SK-MEL-5 (cell line): ENCODE measurements at places on chromosomes 1 and 21.

GRCh38 chr1:40847023-40847745, 15.0 kb downstream of the CITED4 start:
- DNase-seq = peak; percentile 54

GRCh38 chr1:31848381-31848897, 32.6 kb upstream of the SPOCD1 start:
- DNase-seq = no peak

DNA sequence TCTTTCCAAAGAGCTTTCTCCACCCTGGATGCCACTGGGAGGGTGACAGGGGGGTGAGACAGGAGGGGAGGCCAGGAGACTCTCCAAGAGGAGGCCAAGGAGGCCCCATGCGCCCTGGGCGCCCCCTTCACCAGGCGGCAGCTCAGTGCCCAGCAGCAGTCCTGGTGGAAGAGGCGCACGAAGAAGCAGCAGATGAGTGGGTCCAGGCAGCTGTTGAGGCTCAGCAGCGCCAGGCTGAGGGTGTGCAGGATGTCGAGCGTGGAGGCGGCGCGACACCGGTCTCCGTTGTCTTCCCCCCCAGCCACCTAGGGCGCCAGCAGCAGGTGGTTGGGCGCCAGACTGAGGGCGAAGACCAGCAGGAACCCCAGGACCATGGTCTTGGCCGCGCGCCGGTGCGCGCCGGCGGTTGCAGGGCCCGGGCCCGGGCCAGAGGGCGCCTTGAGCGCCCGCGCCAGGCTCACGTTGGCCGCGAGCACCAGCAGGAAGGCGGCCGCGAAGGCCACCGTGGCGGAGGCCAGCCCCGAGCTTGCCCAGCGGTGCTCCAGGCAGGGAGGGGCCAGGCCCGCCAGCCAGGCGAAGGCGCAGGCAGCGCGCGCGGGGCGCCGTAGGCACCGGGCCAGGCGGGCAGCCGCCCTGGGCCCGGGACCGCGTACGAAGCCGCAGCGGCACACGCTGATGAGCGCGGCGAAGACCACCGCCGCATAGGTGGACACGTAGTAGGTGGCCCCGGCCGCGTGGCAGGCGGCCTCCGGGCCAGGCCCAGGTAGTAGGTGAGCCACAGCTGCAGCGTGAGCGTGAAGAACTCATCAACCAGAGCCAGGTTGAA, 8.6 kb downstream of the TMEM35B start:
- no peak for DNase-seq

DNA sequence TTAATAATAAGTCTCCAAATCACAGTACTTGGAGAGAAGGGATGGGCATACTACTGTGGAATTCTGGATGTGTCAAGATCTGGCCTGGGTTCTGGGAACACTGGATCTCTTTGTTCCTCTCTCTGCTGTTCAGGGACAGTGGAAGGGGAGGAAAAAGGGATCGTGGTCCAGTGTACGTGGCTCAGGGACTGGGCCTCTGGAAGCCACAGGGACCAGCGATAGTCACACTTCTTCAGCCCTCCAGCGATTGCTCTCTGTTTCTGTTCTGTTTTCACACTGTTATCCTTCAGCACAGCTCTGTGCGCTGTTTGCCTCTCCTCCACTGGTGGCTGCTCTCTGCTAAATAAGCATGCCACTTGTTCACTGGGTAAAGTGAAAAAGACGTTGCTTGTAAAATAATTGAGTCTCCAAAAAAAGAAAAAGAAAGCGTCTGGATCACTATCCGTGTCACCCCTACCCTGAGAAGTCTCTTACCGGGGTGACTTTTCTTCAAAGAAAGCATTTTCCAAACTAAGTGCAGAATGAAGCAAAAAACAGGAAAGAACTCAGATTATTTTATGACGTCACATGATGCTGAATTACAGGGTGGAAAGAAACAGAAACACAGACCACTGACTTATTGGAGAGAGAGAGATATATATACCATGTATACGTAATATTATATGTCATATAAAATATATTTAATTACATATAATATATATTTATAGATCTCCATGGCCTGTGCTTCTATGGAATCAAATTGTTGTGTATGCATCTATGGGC, 279.4 kb downstream of the RGS7 start:
- DNase-seq = peak; percentile 2

- DNase-seq = no peak
These were observed 5.5 kb upstream of the TBX15 start for GRCh38 chr1:118993700-118994026.

DNA sequence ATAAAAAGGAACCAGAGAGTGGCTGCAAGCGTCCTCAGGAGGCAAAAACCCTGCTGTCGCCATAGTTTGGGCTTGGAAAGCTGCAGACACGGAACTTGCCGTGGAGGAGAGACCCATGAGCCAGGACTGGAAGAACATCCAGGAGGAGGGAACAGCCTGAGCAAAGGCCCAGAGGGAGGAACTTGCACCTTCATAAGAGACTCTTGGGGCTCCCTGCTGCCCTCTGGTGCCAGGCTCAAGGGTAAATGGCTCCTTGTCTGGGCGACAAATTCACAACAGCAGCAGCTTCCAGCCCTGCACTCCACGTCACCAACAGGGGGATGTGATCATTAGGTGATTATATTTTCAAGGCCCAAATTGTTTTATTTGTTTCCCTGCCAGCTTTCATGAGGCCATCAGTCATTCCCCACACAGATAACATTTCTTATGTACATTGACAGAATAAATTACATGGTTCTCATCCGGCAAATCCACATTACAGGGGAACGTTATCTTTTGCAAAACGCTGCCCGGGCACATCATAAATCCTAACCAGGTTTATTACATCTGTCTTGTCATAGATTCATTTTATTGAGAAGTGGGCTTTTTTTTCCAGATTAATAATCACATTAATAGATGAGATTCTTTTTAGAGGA, 143.0 kb upstream of the GRIK3 start:
- DNase-seq = peak; percentile 76

DNA sequence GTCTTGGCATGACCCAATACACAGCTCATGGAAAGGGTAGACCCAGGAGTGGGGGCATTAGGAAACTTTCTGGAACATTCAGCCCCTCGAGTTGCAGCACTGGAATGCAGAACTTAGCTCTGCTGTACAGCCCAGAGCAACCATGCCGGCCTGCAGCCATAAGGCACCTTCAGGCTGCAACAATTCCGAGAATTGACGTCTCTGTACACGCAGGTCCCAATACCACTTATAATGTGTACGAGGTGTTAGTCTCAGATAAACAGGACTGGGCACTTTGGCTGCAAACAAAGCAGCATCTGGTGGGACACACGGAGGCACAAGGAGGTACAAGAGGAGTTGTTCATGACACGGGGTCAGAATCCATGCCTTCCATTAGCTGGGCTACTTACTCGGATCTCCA, 7.9 kb downstream of the CBR1 start:
- DNase-seq = no peak

- DNase-seq = peak; percentile 44
These were observed 994 bp downstream of the RO60 start for GRCh38 chr1:193060406-193060805.

GRCh38 chr1:195704028-195704427, 904.2 kb downstream of the KCNT2 start:
- no peak for DNase-seq

GRCh38 chr1:187442603-187443002, 613.9 kb downstream of the PLA2G4A start:
- DNase-seq = no peak

DNA sequence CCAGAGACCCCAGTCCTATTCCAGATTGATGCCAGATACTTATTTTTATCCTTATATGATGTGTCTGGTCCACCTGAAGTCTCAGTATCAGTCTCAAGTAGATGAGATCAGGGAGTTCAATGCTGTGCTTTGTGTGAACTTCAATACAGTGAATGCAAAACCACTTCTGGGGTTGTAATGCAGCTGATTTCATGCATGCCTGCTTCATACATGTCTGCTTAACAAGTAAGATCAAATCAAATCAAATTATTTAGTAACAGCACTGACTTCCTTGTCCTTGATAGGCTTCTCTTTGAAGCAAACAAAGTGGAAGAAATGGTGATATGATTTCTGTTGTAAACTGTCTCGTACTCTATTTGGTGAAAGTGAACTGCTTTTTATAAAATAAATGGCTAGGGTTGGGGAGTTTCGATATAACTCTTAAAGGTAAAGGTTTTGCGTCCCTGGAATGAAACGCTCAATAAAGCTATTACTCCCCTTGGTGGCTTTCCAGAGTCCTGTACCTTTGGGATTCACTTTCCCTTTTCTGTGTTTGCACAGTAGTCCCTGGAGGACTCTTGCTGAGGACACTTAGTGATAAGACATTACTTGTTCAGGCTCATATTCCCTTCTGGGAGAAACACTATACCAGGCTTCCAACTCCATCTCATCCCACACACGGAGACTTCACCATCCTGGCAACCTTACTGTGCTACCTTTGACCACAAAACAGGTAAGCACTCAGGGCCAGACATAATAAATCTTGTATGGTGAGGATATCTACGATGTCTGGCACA, 59.3 kb downstream of the FH start:
- DNase-seq = no peak
